ENCODE measurements at places on chromosomes 4 and X.

GRCh38 chrX:32153585-32153984 is 1057.8 kb downstream of the DMD start:
- no peak for DNase-seq

DNA sequence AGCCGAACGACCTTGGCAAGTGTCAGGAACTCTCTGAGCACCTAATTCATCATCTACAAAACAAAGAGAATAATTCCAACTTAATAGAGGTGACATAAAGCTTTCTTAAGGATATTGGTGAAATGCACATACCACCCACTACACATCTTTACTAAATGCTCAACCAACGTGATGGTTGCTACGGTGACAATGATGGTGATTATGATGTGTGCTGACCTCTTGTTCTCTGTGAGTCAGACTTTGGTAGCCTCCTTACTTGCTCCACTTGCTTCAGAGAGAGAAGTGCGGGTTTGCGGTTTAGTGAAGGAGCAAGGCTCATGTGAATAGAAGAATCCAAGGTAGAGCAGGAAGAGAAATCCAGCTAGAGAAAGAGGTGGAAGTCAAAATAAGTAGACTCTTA is 52.8 kb upstream of the CLNK start:
- no peak for DNase-seq

DNA sequence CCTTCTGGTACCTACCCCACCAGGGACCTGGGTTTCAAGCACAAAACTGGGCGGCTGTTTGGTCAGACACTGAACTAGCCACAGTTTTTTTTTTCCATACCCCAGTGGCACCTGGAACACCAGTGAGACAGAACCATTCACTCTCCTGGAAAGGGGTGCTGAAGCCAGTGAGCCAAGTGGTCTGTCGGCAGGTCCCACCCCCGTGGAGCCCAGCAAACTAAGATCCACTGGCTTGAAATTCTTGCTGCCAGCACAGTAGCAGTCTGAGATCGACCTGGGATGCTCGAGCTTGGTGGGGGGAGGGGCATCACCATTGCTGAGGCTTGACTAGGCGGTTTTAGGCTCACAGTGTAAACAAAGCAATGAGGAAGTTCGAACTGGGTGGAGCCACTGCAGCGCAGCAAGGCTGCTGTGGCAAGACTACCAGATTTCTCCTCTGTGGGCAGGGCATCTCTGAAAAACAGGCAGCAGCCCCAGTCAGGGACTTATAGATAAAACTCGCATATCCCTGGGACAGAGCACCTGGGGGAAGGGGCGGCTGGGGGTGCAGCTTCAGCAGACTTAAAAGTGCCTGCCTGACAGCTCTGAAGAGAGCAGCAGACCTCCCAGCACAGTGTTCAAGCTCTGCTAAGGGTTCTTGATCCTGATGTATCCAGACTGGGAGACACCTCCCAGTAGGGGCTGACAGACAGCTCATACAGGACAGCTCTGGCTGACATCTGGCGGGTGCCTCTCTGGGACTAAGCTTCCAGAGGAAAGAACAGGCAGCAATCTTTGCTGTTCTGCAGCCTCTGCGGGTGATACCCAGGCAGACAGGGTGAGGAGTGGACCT is 223.0 kb downstream of the COX18 start:
- no peak for DNase-seq

- DNase-seq, result no peak
These were observed 86.7 kb upstream of the TECRL start for GRCh38 chr4:64495946-64496345.

DNA sequence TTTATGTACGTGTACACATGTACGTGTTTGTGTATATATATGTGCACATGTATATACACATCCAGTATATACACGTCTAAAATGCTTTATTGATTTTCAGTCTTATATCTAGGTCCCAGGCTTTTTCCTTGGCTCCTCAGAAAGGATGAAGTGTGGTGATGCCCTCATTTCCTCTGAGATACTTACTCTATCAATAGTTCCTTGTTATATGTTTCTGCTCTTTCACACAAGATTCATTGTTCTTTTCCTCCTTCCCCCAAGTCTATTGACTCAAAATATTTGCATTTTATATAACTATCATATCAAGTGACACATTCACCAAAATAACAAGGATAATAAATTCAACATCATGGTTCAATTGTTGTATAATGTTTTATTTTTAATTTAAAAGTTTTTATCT is 359.2 kb downstream of the EPHA5 start:
- DNase-seq, result no peak

DNA sequence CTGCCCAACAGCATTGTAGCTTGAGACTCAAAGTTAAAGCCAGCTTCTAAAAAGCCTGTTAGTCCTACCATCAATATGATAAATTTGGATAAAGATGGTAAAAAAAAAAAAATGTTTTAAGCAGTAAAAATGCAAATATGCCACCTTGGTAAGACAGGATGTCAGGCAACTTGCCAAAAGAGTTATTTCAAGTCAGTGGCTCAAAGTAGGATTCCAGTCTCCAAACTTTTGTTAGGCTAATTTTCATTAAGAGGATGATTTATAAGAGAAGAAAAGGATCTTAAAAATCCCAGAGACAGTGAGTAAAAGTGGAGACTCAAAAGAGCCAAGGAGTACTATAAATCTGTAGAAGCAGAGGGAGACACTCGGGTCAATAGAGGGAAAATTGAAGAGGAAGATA is 47.5 kb downstream of the GASK1B start:
- DNase-seq, result no peak

All from activated CD8-positive, alpha-beta memory T cell treated with anti-CD3 and anti-CD28 coated beads for 24 hours (primary cell).